ENCODE measurements at places on chromosomes 3 and 15.

DNA sequence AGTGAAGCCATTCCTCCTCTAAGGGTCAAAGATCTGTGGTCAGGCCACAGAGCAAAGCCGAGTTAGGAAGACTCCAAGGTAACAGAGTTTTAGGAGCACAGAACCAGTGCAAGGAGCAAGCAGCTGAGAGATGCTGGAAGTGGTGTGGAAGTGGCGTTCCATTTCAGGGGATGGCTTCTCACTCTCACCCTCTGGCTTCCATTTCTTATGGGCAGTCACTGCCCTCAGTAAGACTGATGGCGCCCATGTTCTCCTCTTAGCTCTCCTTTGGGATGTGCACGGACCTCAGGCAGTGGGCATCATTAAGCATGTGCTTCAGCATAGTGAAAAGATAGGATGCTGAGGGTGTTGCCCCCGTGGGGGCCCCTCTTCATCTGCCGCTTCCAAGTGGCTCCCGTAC, 90.3 kb downstream of the ASB7 start:
- DNase-seq, result no peak

- peak; percentile 39 for DNase-seq
These were observed 99.7 kb upstream of the LIPC start for GRCh38 chr15:58331913-58332675.

- DNase-seq, result no peak
These were observed 74.2 kb downstream of the TM4SF4 start for GRCh38 chr3:149548669-149549065.

DNA sequence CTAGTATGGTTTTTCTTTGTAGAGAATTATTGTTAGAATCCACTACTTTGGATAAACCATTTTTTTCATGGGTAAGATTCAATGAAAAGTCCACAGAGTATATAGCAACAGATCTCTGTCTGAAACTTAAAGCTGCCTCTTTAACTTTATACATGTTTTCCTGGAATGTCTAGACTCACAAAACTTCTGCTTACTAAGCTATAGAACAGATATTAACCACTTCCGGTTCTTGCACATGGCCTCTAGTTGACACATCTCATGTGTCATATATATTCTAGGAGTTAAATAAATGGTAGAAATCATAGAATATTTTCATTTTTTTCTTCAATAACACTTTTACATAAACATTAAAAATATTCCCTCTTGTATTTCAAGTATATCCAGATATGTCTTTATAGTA, 1693.9 kb downstream of the SI start:
- no peak for DNase-seq

DNA sequence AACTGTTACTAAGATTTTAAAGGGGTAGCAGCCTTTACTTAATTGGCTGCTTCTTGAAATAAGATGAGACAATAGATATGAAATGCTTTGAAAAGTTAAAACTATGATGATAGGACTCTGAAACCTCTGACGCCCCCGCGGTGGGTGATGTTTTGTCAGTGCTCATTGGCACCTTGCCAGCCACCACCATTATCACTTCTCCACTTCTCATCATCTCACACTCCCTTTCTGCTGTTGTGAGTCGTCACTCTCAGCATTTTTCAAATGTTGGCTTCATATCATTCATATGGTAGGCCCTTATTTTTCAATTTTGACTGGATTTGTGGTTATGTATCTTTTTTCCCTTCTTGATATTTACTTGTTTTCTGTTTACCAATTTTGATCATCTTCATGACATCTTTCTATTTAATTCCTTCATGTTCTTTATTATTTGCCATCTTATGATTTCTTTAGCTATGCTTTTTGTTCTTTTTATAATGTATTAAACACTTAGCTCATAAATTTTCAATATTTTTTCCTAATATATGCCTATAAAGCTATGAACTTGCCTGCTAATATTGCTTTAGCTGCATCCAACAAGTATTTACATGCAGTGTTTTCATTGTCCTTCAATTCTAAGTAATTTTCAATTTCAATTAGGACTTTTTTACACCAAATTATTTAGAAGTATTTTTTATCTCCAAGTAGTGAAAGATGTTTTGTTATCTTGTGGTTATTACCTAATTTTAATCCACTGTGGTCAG, 30.3 kb upstream of the SKOR1 start:
- no peak for DNase-seq

DNA sequence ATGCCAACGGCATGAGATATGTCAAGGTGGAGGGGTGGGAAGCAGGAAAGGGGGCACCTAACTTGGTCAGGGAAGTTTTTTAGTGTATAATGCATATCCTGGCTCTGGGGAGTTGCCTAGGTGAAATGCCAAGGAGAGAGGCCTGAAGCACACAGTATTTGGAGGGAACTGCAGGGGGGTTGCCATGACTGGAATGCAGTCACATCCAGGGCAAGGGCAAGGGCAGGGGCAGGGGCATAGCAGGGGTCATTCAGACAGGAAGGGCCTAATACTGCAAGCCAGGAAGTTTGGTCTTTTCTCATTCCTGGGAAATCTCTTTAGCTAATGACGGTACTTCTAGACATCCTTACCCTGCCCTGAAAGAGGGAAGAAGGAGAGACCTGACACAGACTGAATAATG, 60.5 kb downstream of the MYRIP start:
- DNase-seq, result no peak

GRCh38 chr3:152277198-152277597, 8.5 kb downstream of the MBNL1 start:
- DNase-seq, result no peak

GRCh38 chr3:165920984-165921383, 83.8 kb upstream of the BCHE start:
- DNase-seq, result no peak

- no peak for DNase-seq
These were observed 44.1 kb downstream of the RARB start for GRCh38 chr3:25472153-25472552.

GRCh38 chr15:66489179-66489791, 8.3 kb downstream of the SNAPC5 start:
- no peak for DNase-seq

- no peak for DNase-seq
These were observed 45.7 kb downstream of the TPRA1 start for GRCh38 chr3:127544803-127545201.

DNA sequence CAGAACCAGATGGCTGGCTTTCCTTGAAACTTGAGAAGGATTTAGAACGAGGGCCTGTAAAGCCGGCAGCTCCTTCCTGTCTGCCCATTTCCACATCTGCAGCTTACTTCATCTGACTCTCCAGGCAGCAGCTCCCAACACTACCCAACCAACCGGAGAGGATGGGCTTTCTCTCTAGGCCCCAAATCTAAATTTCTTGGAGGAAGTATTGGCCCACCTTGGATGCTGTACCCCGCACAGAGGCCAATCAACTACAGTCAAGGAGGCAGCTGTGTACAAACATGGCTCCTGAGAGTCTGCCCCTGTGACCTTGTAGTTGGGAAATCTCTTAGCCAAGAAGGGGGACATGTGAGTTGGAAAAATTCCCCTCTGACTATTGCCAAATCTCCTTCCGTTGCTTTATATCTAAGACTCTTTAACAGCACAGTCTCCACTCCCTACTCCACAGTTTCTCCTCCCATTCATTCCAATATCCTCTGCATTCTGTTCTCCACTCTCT, 8.0 kb upstream of the ACAP2 start:
- no peak for DNase-seq

- peak; percentile 34 for DNase-seq
These were observed 305.9 kb downstream of the CACNA2D3 start for GRCh38 chr3:54427941-54428871.

DNA sequence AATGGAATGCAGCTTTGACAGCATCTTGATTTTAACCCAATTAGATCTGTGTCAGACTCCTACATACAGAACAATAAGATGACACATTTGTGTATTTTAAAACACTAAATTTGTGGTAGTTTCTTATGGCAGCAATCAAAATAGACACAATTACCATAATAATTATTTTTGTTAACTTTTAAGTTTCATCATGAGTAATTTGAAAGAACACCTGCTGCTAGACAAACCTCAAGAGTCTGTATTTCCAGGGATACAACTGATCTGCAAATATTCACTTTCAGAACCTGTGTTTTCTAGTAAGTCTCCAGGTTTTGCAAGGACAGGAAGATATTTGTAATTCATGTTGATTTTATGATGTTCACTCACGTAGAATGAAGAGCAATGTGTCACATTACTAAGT, 736.8 kb downstream of the DIPK2A start:
- DNase-seq, result no peak

DNA sequence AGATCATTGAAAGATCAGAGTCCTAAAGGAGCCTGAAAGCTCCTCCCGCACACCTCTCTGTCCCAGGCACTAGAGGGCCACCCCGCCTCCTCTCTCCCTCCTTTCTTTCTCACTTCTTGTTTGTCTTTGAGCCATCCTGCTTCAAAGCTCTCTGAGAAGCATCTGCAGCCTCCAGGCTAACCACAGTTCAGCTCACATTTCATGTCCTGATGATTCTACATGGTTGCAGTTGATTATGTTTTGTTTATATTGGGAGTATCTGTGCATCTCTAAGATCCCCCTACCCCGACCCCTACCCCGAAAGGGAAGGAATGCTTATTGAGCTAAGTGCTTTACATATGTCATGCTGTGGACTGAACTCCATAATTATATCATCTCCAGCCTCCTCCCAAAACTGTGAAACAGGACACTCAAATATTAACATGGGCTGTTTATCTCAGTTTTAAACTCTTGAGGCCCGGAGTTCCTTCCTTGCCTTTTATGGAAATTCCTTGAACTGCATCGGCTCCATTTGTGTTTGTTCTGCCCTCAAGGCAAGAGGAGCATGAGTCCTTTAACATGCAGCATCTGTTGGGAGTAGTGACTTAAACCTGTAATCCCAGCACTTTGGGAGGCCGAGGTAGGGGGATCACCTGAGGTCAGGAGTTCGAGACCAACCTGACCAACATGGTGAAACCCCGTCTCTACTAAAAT, 30.9 kb downstream of the MGLL start:
- DNase-seq, result no peak

- DNase-seq, result no peak
These were observed 8.1 kb downstream of the CIB1 start for GRCh38 chr15:90225504-90226234.

- no peak for DNase-seq
These were observed 159.8 kb downstream of the ALCAM start for GRCh38 chr3:105526360-105527111.

- peak; percentile 99 for DNase-seq
These were observed 661.2 kb upstream of the BCHE start for GRCh38 chr3:166498446-166498845.

DNA sequence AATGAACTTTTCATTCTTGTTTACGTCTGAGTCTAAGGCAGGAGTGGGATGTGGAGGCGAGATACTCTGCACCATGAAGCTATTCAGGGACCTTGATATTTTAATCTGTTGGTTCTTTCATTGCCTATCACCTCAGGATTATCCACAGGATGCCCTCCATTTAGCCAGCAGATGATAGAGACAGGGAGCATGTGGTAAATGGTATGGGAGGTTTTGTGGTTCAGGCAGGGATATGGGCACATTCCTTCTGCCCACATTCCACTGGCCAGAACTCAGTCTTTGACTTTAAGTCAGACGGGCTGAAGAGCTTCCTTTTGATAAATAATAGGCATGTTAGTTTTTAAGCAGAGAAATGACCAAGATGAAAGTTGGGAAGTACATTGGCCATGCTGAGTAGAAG, 548.0 kb upstream of the CCDC54 start:
- DNase-seq, result no peak

GRCh38 chr15:33801954-33802353, 166.3 kb upstream of the CHRM5 start:
- DNase-seq, result peak; percentile 1

DNA sequence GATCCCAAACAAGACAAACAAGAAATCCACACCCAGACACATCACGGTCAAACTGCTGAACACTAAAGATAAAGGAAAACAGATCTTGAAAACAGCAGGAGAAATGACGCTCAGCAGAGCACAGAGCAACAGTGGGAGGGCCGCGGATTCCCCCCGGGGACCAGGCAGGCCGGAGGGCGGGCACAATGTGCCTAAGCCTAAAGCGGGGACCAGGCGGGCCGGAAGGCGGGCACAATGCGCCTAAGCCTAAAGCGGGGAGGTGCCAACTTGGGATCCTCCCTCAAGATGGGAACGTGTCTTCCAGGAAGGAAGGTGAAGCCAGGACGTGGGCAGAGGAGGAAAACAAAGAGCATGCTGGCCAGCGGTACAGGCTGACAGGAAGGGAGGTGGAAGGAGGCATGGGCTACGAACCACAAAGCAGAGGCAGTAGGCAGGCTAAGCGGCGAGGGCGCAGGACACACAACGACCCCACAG, 31.1 kb downstream of the CYFIP1 start:
- peak; percentile 28 for DNase-seq

DNA sequence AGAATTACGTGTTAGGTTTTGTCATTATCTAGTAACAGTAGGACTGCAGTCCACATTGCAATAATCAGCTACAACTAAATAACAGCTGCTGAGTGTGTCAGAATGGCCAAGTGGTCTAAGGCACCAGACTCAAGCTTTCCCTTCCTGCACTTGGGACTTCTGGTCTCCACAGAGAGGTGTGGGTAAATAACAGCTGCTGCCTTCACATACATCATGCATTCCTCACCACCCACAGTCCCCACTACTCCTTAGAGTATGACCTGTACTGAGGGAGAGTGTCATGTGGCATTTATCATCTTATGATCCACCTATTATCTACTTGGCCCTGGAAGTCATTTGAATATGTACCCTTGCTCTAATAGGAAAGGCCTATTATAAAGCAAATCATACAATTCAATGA, 22.2 kb upstream of the ZMAT3 start:
- DNase-seq, result no peak

GRCh38 chr15:68646156-68646555, 67.4 kb downstream of the CORO2B start:
- no peak for DNase-seq

DNA sequence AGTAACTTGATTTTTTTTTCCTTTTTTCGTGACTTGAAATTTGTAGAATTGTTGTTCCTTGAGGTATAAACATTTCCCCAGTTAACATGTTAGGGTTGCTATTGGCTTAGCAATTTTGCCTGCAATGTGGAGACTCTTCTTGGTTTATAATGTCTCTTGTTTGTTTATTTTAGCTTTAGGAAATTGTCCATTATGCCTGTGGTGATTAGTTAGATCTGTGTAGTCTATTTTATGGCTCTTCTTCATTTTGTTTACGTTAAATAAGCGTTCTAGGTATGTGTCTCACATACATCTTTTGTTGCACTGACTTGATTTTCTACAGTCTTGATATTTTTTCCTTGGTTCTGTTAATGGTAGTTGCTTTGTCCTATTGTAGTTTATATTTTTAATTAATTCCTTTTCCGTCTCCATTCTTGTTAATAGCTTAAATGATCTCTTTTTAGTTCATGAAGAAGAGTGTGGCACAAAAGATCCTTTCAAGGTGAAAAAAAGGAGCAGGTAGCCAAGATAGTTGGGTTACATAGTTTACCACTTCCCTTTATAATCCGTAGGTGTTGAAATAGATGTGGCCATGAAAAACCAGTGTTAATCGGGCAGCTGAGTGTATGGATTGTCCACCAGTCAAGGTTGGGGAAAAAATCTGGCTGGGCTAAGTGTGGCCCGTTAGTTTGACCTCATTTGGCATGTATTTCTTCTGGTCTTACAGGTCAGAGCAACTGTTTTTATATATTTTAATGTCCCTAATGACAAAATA, 12.1 kb downstream of the IQGAP1 start:
- no peak for DNase-seq

- no peak for DNase-seq
These were observed 70.2 kb downstream of the PEAK1 start for GRCh38 chr15:77349666-77350065.
